Fibroblast of skin of right quadriceps (primary cell): ENCODE measurements at places on chromosomes 12 and 14.

DNA sequence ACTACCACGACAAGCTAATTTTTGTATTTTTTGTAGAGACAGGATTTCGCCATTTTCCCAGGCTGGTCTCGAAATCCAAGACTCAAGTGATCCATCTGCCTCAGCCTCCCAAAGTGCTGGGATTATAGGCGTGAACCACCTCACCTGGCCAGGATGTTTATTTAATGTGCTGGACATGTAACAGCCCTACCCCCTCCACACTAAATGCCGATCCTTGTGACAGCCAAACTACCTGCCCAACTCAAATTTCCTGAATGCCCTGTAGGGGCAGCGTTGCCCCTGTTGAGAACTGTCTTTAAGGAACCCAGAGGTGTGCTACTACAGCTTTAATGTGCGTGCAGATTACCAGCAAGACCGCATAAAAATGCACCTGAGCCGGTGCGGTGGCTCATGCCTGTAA is 48.1 kb downstream of the KCNK13 start:
- no peak for DNase-seq

GRCh38 chr14:77151245-77151644 is 9.7 kb upstream of the ZDHHC22 start:
- DNase-seq = no peak

DNA sequence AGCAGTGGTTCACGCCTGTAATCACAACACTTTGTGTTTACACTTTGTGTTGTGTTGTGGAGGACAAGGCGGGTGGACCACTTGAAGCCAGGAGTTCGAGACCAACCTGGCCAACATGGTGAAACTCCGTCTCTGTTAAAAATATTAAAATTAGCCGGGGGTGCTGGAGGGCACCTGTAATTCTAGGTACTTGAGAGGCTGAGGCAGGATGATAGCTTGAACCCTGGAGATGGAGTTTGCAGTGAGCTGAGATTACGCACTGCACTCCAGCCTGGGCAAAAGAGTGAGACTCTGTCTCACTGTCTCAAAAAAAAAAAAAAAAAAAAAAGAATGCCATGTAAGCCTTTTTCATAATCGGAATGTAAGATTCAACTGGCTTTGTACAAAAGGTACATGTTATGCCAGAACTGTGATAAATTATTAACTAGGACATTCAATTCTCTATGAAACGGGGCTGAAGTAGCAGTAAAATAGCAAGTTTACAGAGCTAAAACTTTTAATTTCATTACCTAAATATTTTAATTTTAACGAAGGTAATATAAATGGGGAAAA is 13.9 kb upstream of the PITPNM2 start:
- DNase-seq = no peak

GRCh38 chr14:57769863-57770523 is 95.9 kb downstream of the SLC35F4 start:
- no peak for DNase-seq
